Stimulated activated CD8-positive, alpha-beta memory T cell treated with anti-CD3 and anti-CD28 coated beads, Interleukin-4, amount 100 ng/mL, for 24 hours (primary cell): ENCODE measurements at places on chromosomes 16 and 17.

DNA sequence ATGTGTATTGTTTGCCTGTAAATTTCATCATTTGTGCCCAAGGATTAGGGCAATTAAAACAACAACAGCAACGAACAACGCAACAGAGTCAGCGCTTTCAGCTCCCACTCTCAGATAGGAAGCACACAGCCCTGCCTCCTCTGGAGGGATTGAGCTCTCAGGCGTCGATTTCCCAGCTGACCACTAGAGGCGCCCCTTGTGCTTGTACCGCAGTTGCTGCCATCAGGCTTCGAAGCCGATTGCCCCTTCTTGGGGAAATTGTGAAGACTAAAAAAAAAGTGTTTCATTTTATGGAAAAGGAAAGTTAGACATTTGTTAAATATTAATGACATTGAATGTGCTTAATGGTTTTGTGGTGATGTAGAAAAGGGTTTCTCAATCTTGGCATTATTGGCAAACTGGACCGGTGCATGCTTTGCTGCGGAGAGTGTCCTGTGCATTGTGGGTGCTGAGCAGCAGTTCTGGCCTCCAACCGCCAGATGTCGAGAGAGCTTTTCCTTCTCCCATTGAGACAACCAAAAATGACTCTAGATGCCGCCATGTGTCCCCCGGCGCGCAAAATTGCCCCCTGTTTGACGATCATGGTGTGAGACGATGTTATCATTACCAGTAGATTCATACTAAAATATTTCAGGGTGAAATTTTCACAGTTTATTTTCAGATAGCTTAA is 650.4 kb upstream of the RBFOX1 start:
- DNase-seq, result no peak

DNA sequence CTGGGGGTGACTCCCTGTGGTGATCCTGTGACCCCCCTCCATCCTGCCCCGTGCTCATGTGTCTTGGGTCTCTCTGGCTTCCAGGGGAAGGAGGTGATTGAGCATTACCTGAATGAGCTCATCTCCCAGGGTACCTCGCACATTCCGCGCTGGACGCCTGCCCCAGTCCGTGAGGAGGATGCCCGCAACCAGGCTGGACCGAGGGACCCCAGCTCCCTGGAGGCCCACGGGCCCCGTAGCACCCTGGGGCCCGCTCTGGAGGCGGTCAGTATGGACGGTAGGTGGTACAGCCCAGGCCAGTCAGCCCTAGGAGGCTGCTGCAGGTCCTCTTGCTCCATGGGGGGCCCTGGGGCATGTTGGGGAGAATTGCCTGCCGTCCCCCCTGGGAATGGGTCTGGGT is 33.6 kb downstream of the SEC14L5 start:
- no peak for DNase-seq

- no peak for DNase-seq
Observed at GRCh38 chr16:85304337-85304736, 192.1 kb upstream of the CIBAR2 start.

DNA sequence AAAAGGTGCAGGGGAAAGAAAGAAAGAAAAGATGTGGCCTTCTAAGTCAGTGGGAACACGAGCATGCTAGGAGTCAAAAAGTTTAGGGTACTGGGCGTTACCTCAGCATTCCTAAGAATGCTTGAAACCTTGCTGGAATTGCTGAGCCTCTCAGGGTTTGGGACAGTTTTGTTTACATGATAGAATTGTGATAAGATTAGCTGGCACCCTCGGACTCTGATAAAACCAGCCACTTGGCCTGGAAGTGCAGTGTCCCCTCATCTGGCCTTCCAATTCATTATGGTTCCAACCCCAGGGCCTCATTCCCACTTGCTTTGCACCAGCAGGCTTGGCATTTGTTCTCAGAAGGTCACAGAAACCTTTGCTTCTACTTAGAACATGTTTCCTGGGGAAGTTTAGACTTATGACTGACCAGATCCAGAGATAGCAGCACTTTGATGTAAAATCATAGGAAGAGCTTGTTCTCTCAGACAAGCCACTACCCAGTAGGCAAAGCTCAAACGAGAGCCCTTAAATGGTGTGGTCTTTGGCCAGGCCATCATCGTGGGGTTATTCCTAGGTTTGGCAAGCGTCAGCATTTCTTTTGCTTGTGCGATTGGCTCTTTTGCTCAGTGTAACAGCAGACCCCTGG is 8.0 kb downstream of the SGF29 start:
- DNase-seq, result no peak

DNA sequence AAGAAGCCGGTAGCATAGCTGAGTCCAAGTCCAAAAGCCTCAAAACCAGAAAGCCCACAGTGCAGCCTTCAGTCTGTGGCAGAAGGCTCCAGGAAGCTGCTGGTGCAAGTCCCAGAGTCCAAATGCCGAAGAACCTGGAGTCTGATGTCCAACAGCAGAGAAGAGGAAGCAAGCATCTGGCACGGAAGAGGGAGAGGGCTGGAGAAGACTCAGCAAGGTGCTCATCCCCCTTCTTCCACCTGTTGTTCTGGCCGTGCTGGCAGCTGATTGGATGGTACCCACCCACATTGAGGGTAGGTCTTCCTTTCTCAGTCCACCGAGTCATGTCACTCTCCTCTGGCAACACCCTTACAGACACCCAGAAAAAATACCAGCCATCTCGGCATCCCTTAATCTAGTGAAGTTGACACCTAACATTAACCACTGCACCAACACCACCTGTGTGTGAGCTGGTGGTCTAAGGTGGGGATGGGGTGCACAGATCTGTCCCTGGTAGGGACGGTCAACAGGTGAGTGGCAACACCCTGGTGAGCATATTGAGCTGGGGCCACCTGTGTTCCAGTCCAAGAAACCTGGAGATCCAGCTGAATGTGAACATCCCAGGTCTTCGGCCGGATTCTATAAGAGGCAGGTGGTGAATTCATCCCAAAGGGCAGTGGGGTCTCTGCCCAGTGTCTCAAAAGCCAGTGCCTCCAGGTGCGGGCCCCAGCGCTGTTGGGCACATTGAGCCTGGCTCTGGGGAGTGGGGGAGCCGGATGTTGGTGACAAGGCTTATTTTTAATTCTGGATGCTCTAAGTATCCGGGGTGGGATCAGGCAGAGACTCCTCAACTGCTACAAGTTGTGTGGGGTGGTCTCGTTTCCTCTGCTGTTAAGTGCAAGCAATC is 9.8 kb downstream of the MIEF2 start:
- DNase-seq, result no peak

GRCh38 chr16:85528528-85529387 is 84.4 kb upstream of the GSE1 start:
- no peak for DNase-seq

DNA sequence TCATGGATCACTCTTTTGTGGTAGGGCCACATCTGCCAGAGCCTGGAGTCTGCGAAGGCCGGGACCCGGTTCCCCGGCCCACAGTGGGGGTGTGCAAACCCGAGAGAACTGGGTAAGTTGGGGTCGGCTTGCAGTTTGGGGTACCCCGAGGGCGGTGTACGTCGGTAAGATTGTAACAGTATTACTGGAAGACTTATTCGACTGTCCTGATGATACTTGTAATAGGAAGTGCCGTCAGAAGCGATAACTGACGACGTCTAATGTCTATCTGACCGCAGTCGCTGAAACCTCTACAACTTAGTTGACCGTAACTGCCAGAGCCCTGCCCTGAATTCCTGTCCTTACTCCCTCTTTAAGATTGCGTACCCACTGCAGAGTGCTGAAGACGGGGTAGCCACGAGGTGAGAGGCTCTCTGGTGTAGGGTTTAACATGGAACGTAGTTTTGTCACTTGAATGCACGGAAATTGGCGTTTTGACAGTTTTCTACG is 24.0 kb downstream of the TRPV2 start:
- no peak for DNase-seq

- no peak for DNase-seq
Observed at GRCh38 chr17:58184308-58184985, 8.1 kb upstream of the EPX start.

DNA sequence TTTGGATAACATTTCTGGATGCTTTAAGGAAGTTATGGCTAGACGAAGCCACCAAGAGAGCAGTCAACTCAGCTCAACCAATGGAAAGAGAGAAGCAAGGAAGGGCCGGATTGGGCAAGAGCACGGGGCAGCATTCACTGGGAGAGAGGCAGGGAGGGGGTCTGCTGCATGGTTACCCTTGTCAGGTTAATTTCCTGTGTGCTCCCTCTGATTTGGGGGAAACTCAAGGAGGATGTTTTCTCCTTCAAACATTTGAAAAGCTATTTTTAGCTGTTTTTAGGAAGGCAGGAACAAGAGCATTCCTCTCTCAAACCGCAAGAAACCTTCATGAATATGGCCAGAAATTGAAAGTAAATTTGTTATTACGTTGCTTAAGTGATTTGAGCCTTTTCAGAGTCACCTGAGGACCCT is 118.5 kb upstream of the ZFHX3 start:
- DNase-seq, result no peak

- no peak for DNase-seq
Observed at GRCh38 chr17:49501496-49501895, 6.4 kb downstream of the NGFR start.
